ENCODE measurements at places on chromosomes 1 and 21. TPM values are rescaled to one million over a fixed set of nuclear protein-coding genes. Genes with fewer than 3 reads are reported as not detected.

Gene KMO
- 0.56 TPM for total RNA-seq

Gene HORMAD1
- 0.19 TPM for total RNA-seq

Gene TMPRSS15
- total RNA-seq, result not detected

Gene CLCA4
- not detected for total RNA-seq

Gene KCNJ15
- total RNA-seq, result 0.38 TPM

Gene PAQR6
- 0.19 TPM for total RNA-seq

Gene STYXL2
- total RNA-seq, result not detected

Gene CORT
- total RNA-seq, result not detected

Gene OR2AK2
- not detected for total RNA-seq

Gene ZYG11B
- 36.8 TPM for total RNA-seq
